ENCODE measurements at places on chromosomes 5 and 9.

GRCh38 chr5:66701244-66701643 is 105.1 kb downstream of the MAST4 start:
- DNase-seq = no peak

DNA sequence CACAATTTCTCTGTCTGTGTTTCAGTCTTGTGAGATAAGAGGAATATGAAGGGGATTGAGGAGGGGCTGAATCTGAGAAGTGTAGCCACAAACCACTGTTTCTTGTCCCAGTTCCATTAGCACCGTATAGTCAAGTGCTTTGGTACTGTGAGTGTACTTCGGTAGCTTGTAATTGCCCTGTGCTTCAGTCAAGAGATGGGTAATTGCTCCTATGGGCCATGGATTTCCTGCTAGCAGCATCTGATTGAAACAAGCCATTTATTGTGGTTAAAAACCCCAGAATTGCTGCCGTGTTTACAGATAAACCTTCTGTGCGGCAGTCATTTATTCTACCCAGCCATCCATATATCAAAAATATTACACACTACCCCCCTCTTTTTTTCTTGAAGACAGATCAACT is 98.6 kb downstream of the MAT2B start:
- DNase-seq = no peak

- DNase-seq = no peak
These were observed 70.2 kb downstream of the SEMA4D start for GRCh38 chr9:89427621-89428221.

DNA sequence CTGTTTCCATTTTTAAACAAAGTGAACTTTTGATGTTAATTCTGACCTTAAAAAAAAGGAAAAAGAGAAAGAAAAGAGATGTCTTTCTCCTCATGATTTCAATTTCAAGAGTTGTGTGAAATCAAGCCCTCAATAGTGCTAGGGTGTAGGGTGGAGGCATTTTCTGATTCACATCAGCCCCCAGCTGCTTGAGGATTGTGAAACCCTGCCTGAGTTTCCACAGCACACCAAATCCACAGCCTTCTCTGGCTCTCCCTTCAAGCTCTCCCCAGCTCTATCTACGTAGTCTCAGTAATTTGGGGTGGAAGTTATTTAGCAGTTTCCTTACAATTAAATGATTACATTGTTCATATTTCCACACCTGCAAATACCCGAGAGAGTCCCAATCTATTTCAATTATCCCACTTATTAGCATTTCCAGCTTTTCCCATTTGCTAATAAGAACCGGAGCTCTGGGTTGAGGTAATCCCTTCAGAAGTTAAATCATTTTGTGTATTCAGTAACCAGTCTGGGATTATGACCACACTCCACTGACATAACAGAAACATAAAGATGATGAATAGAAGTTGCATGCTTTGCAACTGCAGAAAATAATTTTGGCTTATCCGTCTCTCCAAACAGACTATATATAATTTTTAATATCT is 54.9 kb downstream of the MTX3 start:
- DNase-seq = peak; percentile 85

DNA sequence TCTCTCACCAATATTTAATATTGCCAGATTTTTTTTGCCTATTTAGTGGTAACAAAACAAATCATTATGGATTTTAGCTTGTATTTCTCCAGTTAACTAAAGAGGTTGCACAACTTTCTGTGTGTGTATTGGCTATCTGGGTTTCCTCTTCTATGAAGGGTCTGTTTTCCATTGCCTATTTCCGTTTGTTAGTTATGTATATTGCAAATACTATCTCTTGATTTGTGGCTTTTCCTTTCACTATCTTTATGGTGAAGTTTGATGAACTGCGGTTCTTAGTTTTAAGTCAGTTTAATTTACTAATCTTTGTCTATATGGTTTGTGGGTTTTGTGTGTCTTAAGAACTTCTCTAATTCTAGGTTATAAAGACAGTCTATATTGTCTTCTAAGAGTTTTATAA is 136.3 kb downstream of the CEP120 start:
- no peak for DNase-seq

GRCh38 chr5:616484-617039 is 4.4 kb downstream of the CEP72 start:
- no peak for DNase-seq

GRCh38 chr5:67896930-67897313 is 318.6 kb upstream of the PIK3R1 start:
- no peak for DNase-seq

- DNase-seq = peak; percentile 88
These were observed 79.1 kb downstream of the ZNF618 start for GRCh38 chr9:113955076-113955752.

GRCh38 chr9:76629205-76629990 is 134.8 kb upstream of the PCA3 start:
- DNase-seq = no peak

- no peak for DNase-seq
These were observed 56.2 kb upstream of the TNFSF15 start for GRCh38 chr9:114861922-114862605.

- DNase-seq = peak; percentile 75
These were observed 4.0 kb upstream of the CLIC3 start for GRCh38 chr9:137000177-137000930.

DNA sequence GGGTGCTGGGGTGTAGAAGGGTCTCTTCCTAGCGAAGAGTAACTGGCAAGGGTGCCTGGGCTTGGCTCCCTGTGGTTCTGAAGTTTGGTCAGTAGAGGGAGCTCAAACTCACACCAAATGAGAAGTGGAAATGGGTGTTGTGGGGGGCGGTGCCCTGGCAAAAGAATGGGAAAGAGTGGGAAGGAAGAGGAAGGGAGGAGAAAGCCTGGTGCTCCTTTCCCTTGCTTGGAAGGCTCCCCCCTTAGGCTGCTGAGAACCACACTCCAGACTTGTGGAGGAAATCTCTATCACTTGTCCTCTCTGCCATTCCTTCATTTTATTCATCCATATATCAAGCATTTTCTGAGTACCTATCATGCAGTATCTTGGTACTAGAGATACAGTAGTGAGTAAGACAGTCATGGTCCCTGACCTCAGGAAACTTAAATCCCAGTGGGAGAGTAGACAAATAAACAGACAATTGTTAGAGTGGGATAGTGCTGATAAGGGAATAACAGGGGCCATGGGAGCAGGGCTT is 13.0 kb downstream of the SLC4A9 start:
- DNase-seq = peak; percentile 89

DNA sequence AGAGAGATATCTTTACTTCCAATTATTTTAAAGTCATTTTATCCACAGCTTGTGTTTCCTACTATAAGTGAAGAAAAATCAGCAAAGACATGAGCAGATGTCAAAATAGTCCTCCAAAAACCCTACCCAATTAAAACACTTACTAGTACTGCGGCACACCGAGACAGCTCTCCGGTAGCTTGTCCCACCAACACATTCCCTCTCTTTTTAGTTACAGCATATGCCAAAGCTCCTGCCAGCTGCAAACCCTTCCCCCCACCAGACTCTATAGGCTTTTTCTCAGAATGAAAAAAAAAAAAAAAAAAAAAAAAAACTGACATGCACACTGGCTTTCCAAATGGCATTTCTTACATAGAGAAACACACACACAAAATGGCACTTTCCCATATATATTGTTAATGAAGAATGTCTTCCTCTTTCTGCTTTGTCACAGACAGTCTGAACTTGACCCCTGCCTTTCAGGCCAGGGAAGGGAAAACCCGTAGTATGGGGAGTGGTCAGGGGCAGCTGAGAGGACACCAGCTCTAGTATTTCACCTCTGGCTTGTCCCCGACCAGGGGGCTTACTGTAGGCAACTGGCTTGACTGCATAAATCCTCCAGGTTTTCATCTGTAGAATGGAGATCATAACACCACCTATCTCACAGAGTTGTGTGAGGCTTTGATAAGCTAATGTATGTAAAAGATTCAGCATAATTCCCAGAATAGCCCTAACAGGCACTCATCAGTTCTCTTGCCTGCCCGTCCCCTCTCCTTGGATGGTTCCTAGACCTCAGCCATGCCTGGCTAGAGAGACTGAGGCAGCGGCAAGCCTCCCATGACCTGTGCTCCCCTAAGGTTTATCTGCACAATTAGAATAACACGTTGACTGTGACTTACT is 233.6 kb downstream of the CRB2 start:
- DNase-seq = no peak

DNA sequence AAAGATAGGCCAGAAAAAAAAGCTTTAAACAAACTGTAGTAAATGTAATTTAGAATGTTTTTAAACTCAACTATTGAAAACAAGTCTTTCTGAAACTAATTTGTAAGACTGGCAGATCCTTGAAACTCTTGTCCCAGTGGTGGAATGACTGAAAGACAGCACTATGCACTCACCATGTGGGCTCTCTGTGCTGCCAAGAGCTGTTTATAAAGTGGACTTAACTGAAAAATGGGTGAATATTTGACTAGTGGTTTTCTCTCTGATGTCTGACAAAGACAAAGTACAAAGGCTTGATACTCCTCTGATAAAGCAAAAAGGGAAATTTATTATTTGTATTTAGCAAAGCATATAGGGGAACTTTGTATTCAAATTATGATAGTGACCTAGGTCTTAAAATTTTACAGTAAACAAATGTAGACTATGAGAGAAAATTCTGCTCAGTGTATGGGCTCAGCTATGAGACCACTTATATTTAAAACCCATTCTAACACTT is 635.4 kb downstream of the NR2F1-AS1 start:
- DNase-seq = peak; percentile 57

- DNase-seq = no peak
These were observed 207.5 kb downstream of the LRRC70 start for GRCh38 chr5:62786099-62786498.

GRCh38 chr5:133262690-133263089 is 210.9 kb downstream of the HSPA4 start:
- no peak for DNase-seq

GRCh38 chr5:131270809-131271208 is 7.0 kb downstream of the CDC42SE2 start:
- DNase-seq = peak; percentile 62

DNA sequence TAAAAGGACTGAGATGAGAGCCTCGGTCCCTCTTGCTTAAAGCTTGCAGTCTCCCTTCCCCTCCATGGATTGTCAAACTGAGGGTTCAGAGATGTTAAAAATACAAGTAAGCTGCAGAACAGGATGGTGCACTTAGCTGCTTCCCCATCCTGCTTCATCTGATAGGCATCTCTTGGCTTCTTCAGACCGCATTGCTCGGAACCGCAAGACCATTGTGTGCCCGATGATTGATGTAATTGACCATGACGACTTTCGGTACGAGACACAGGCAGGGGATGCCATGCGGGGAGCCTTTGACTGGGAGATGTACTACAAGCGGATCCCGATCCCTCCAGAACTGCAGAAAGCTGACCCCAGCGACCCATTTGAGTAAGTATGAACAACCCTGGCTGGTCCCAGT is 65.5 kb upstream of the SAP30L start:
- DNase-seq = no peak

DNA sequence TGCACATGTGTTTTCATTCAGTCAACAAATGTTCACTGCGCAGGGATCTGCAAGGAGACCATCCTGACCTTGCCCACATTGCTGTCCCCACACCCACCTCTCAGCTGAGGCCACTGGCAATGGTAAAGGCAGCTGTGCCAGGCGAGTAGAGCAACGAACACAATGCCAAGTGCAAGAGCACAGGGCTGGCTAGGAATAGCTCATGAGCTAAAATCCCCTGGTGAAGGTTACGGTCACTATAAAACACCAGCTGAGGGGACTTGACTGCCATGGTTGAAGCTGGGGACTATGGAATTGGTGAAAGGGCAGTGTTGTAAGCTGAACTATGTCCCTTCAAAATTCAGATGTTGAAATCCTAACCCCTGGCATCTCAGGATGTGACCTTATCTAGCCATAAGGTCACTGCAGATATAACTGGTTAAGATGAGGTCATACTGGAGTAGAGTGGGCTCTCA is 96.1 kb downstream of the OTULIN start:
- no peak for DNase-seq

DNA sequence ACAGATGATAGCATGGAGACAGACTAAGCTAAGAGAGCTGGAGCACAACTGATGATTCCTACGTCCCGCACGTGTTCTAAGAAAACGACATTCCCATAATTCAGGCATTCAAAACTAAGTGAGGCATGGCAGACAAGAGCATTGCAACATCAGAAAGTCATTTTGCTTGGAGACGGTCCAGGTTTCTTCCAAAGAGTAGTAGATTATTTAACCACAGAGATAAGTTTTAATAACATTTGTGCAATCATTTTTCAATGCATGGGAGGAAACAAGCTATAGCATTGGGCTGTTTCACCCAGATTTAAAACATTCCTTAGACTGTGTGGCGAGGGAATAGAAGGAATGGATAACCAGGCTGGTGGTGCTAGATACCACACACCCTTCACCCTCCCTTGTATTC is 117.2 kb downstream of the APBA1 start:
- peak; percentile 89 for DNase-seq

- peak; percentile 19 for DNase-seq
These were observed 81.2 kb upstream of the UBTD2 start for GRCh38 chr5:172364773-172365172.

- peak; percentile 80 for DNase-seq
These were observed 243.6 kb downstream of the AUH start for GRCh38 chr9:91117959-91118703.

DNA sequence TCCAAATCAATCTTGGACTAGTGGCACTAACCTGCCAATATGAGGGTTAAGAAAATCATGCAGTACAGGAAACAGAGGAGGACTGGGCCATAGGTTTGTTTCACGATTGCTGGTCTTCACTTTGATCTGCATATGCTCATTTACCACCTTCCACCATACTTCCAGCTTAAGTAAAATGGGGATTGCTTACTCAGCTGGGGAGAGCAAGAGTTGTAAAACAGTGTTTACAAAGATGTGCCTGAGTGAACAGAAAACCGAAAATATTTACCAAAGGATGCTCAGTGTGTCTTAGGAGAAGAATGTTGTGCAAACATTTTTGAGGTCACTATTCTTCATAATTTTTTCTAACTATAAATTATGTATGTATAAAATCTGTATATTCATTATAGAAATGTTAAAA is 65.1 kb upstream of the DNAH5 start:
- DNase-seq = no peak

- DNase-seq = no peak
These were observed 1.0 kb upstream of the MAMDC2 start for GRCh38 chr9:70042461-70043215.

- DNase-seq = no peak
These were observed 121.7 kb downstream of the DEPDC1B start for GRCh38 chr5:60578315-60578714.

DNA sequence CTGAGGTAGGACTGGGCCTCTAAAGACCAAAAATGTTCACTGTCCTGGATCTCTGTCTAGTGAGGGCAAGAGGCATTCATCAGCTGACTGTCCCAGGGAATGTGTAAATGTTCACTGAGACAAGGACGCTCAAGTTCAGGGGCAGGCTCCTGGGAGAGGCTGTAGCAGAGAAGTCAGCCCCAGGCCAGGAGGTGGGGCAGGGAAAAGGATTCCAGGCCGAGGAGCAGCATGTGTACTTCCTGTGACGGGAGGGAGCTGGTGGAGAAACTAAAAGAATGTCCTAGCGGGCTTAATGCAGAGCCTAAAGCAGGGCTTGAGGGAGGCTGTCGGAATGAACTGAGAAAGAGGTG is 205.8 kb downstream of the GABBR2 start:
- peak; percentile 68 for DNase-seq

DNA sequence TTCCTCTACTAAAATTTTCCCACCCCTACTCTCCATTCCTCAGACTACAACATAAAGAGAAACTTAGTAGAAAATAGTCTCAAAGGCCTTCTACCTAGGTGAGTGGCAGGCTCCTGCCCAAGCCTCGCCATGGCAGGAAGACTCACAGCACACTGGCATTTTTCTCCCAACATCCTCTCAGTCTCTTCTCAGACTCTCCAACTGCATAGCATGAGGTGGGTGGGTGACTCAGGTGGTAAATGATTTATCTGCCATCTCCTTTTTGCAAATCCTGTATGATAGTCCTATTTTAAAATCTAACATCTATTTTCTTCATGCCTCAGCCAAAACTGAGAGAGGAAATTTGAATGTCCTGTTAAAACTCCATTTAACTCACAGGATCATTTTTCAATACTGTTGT is 33.5 kb upstream of the GRIA1 start:
- DNase-seq = no peak

Data from adipocyte (in vitro differentiated cells).